ENCODE measurements at places on chromosomes 7 and 10.

GRCh38 chr10:28810057-28810870 is 132.9 kb downstream of the BAMBI start:
- peak; percentile 3 for DNase-seq

GRCh38 chr10:8365935-8366911 is 311.7 kb downstream of the GATA3 start:
- DNase-seq, result peak; percentile 4

DNA sequence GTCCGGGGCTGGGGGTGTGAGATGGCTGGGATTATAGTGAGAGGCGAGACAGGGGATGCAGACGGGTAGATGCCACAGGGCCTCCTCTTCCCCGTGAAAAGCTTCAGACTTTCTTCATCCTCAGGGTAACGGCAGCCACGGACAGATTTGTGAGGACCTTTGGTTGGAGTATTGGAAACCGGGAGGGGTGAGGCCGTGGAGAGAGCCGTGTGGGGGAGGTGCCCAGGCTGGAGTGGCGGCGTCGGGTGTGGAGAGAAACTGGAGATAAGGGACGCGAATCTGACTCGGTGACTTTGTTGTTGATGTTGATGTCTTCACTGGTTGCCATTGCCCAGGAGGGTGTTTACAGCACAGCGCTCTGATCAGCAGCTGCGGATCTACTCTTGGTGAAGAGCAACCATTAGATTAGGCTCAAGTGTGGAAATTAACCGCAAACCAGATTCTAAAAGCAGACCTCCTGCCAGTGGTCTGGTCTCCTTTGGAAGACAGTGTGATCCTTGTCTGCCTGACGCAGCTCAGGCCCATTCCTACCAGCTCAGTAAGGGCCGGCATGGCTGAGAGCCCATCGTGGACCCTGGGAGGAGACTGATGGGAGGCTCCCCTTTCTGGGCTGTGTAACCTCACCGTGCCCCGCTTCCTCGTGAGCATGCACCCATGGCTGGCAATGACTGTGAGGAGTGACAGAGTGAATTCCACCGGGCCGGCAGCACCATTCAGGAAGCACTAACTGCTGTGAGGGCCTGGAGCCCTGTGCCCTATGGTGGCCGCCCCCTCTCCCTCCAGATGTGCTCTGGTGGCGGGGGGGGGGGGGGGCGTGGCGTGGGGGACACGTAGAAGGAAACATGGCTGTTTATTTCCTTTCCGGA is 90.3 kb downstream of the INPP5A start:
- no peak for DNase-seq

GRCh38 chr10:97651773-97652172 is 11.3 kb downstream of the PI4K2A start:
- DNase-seq, result no peak

GRCh38 chr10:58175990-58176900 is 91.4 kb downstream of the IPMK start:
- DNase-seq, result peak; percentile 12

DNA sequence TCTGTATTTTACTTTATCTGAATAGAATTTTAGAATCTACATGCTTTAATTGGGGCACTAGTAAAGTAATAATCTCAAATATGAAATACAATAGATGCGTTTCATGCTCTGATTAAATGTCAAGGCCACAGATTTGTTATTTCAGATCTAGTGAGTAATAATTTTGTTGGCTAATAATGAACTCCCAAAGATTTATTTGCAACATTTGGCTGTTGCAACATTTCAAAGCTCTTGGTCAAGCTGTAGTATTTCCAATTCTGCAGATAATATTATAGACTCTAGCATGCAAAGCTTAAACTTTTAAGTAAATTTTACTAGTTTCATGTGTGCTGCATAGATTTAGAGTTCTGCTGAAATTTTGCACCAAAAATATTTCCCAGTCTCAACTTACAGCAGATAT is 16.7 kb downstream of the LRRN3 start:
- no peak for DNase-seq

DNA sequence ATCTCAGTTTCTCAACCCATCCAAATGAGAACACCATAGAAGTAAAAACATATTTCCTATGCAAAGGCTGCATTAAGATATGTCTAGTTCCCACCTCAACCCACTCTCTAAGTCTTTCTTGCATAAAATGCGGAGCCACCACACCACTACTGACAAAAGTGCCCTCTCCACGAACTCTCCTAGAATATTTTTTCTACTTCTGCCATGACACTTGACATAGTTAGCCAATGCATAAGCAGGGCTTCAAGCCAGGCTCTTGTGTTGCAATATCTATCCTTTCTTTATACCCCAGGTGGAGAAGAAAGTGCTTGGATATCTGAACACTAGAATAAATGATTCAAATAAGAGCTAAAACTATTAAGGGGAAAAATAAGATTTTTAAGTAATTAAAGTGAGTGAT is 465.2 kb downstream of the NRG3 start:
- DNase-seq, result no peak

GRCh38 chr7:98051118-98051744 is 55.4 kb upstream of the LMTK2 start:
- DNase-seq, result no peak

- no peak for DNase-seq
Observed at GRCh38 chr10:44352316-44353127, 32.4 kb downstream of the CXCL12 start.

- no peak for DNase-seq
Observed at GRCh38 chr10:58335306-58336005, 650 bp downstream of the UBE2D1 start.

DNA sequence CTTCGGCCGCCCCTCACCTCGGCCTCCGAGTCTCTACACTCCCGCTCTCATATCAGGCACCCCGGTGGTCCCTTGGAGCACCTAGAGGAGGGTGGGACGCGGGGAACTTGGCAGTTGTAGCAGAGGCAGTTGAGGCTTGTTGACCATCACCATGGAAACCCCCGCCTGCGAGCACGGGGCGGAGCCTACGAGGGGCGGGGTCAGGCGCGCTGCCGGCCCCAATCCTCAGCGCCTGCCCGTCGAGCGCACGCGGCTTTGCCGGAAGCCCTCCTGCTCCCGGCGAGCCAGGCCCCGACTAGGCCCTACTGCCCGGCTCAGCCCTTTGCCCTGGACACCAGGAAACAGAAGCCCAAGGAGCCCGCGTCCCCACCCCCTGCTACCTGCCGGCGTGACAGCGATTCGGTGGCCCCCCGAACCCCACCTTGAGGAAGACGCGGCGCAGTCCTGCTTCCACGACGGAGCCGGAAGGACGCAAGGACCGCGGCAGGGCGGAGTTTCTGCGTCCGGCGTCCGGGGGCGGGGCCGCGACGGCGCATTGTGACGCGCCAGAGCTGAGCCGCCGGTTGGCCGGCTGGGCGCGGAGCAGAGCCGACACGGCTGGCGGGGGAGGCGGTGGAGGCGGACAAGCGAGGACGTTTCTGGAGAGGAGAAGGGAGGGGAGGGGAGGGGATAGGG is at the start of gene HNRNPF:
TSS of gene HNRNPF (minus strand) at position 477 of the 675 bp plus-strand sequence. CDS start 21,302 bp downstream, outside the sequence.
- peak; percentile 95 for DNase-seq

DNA sequence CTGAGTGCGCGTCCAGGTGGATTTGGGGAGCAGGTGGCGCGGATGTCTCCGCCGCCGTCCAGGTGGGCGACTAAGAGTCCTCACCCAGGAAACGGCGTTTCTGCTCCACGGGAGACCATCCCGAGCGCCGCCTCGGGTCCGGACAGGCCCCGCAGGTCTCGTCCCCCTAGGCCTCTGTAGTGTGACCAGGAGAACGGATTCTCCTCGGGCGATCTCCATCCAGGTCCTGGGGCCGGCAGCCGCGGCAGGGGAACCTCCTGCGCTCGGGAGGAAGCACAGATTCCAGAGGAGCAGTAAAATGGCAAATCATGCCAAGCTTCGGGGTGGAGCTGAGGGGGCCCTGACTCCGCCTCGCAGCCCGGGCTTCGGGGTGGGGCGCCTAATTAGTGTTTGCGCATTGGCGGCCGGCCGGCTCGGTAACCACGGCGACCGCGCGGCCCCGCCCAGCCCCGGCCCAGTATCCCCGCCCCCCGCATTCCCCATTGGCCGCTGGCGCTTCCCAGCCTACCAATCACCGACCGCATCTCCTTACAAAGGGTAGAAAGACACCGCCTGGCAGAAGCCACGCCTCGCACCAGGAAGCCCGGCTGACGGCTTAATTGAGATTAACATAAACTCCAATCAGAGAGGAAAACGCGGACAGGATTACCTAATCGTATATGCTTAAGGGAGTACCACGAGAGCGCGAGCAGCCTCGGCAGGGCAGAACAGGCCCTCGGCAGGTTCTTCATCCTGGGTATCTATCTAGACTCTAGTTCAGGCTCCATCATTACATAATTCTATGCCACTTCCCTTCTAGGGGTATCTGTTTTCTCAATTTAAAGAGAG is 168.6 kb downstream of the ARHGAP12 start:
- peak; percentile 91 for DNase-seq

GRCh38 chr10:8192301-8192700 is 137.8 kb downstream of the GATA3 start:
- no peak for DNase-seq

DNA sequence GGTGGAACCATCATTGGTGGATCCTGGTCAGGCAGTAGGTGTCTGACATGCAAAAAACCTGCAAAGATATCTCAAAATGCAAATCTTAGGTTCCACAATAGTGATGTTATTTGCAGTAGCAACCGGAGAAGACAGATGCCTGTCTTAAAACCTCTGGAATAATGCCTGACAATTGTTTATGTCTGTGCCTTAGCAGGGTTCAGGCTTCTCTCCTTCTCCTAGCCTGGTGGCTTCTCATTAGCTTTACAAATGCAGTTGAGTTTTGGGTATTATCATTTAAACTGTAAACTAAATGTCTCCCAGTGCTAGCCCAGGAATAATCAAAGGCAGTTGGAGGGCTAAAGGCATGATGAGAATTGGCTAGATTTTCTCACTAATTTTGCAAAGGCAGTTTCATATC is 146.3 kb upstream of the NRG3 start:
- no peak for DNase-seq

GRCh38 chr7:22578007-22578733 is 78.2 kb upstream of the STEAP1B start:
- peak; percentile 93 for DNase-seq

DNA sequence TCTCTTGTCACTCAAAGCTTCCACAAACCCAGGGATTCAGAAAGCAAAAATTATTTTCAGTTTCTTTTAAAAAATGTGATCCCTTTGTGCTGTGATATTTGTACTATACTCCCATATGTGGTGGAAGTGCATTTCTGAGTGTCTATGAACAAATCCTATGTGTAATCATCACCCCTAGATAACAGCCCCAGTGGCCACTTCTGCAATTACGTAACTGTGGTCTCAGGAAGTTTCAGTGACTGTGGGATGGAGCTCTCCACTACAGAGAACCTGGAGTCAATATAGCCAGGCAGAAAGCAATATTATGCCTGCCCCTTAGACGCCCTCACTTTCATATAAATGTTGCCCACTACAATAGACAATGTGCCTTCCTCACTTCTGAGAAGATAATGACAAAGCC is 1101.7 kb upstream of the GHITM start:
- DNase-seq, result no peak

DNA sequence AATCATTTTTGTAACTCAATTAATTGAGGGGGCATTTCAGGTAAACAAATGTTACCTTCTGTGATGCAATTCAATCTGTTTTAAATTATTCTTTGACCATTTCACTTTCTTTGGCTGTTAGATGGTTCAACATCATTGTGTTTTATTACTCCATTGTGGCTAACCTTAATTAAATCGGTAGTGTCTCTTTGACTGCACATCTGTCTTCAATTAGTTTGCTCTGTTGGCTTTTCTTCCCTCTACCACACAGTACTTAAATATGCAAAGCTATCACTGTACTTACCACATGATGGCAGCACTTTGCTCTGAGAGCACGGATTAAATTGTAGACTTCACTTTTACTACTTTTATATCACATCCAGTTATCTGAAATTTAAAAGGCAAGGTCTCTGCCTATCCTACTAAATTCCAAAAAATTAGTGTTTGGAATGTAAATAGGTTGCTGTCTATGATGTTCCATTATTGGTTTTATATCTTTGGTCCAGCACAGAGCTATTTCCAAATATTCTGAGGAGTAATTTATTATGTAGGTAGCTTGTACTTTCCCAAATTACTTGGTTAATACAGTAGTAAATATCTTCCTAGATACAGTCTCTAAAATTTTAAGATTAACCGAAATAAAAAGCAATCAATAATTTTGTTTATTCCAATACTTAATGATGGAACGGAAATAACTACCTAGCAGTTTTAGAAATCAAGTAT is 352.0 kb downstream of the PCLO start:
- DNase-seq, result peak; percentile 53

DNA sequence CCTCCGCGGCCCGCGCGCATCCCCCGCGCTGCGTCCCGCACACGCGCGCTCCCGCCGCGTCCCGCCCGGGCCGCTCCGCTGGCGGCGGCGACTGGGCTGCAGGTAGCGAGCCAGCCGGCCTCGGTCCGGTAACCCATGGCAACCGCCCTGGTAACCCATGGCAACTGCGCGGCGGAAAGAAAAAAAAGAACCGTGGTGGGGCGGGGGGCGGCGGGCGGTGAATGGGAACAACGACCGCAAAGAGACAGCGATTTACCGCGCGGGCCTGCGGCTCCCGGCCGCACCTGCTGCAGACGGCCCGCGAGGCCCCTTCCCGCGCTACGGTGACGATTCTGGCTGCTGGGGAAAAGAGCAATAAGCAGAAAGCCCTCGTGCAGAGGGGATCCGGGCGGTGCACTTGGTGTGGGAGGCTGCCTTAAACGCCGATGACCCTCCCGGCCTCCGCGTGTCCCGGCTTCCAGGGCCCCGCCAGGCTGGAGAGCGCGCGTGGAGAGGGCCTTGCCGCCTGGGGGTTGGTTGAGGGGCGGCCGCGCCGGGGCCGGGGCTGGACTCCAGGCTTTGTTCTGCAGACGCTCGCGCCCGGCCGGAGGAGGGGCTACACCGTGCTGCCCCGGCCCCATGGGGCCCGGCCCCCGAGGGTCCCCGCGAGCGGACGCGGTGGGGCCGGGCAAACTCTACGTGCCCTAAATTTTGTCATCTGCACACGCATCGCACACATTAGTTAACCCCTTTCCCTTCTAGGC is 84.7 kb downstream of the SNX10 start:
- DNase-seq, result no peak

GRCh38 chr7:31997423-31997822 is 72.8 kb downstream of the PDE1C start:
- DNase-seq, result no peak

DNA sequence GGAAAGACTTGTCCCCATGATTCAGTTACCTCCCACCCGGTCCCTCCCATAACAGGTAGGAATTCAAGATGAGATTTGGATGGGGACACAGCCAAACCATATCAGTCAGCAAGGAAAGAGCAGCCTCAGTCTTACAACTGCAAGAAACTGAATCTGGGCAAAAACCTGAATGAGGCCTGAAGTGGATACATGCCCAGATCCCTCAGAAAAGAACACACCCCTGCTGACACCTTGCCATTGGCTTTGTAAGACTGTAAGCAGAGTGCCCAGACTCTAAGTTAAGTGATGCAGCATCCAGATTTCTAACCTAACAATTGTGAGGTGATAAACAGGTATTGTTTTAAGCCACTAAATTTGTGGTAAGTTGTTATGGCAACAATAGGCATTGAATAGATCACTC is 670.8 kb downstream of the SORCS1 start:
- DNase-seq, result no peak
